HTR-8/SVneo (cell line): ENCODE measurements at places on chromosomes 6 and 20.

DNA sequence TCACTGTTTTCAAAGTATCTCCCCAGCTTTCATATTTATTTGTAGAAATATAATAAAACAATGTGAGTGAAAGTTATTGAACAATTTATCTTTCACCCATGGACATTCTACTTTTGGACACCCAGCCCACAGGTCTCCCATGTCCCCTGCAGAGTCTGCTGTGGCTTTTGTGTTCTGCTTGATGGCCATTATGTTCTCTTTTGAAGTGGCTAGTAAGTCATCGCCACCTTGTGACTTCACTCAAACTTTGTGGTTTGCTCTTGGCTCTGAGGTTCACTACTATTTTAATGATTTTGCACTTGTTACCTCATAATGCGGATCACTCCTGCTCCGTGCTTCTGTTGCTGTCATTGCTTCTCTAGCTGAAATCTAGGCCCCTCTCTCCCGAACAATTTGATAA, 10.2 kb upstream of the DEFB113 start:
- DNase-seq = no peak

GRCh38 chr20:35199740-35200139, 26.8 kb upstream of the MMP24 start:
- DNase-seq = no peak

DNA sequence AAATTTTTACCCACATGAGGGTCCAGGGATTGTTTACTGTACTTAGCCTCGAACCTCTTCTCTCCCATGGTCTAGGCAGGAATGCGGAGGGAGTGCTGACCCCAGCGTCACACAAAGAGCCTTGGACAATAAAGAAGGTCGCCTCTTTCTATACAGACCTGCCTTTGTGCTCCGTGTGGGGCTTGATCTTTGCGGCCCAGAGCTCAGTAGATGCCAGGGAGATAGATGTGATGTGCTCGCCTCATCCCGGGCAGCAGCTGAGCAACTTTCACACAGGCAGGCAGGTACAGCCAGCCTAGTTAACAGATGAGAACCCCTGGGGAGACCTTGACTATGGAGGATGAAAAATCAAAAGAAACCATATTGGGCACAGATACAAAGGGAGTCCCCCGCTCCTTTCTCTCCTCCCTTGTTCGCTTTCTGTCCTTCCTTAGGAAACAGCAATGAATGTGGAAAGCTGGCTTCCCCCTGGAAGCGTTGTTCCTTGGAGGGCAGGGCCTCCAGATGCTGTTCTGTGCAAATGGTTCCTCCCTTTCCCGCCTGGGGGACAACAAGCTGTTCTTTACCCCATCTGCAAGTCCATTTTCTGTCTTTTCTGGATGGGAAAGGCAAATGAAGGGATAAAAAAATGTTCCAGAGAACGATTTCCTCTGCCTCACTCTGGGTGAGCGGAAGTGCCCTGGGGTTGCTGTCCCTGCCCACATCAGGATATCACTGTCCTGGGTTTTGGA, 128.3 kb downstream of the OLIG3 start:
- no peak for DNase-seq

DNA sequence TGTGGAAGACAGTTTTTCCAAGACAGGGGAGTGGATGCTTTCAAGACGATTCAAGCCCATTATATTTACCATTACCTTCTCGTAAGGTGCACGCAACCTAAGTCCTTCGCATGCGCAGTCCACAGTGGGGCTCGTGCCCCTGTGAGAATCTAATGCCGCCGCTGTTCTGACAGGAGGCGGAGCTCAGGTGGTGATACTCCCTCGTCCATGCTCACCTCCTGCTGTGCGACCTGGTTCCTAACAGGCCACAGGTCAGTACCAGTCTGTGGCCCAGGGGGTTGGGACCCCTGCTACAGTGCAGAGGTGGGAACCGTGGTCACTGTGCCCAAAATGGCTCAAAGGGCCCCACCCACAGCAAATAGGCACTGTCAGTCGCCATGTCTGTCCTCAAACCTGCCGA, 36.6 kb downstream of the SERPINB1 start:
- no peak for DNase-seq
